ENCODE measurements at places on chromosomes 7 and 10.

- DNase-seq = no peak
These were observed 134.9 kb upstream of the ADARB2 start for GRCh38 chr10:1872151-1872726.

DNA sequence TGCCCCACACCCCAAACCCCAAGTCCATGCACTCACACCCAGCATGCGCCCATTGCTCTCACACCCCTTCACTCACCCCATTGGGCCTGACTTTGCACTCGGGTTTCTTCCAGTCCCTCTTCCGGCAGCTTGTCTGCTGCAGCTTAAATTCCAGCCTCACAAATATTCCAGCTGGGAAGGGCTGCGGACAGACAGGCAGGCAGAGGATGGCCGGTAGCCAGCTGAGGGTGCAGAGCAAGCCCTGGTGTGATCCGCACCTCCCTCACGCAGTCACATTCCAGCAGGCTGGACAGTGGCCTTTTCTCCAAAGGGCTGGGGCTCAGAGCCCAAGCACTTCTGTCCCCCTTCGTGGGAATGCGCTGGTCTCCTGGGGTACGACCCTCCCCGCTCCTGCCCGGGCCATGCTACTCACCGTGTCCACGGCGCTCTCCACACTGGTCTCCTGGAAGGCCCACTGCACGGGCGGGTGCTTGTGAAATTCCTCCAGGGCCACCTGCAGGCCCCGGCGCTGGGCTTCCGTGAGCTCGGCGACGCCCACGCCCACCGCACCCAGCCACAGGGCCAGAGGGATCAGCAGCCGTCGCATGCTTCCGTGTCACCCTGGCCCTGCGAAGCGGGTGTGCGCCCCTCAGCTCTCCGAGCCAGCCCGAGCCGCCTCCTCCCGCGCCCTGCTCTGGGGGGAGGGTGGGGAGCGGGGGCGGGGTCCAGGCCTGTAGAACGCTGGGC is 1.2 kb downstream of the RARRES2 start:
- DNase-seq = peak; percentile 53

GRCh38 chr10:1662438-1663025 is 74.8 kb downstream of the ADARB2 start:
- no peak for DNase-seq

- no peak for DNase-seq
These were observed 12.4 kb downstream of the GDF2 start for GRCh38 chr10:47334466-47335295.

- no peak for DNase-seq
These were observed 209.9 kb downstream of the ZNF365 start for GRCh38 chr10:62583876-62584615.

GRCh38 chr7:133511252-133511651 is 258.4 kb downstream of the EXOC4 start:
- DNase-seq = no peak

Data from nephron progenitor cell (in vitro differentiated cells).